ENCODE measurements at places on chromosomes 7 and 10.

DNA sequence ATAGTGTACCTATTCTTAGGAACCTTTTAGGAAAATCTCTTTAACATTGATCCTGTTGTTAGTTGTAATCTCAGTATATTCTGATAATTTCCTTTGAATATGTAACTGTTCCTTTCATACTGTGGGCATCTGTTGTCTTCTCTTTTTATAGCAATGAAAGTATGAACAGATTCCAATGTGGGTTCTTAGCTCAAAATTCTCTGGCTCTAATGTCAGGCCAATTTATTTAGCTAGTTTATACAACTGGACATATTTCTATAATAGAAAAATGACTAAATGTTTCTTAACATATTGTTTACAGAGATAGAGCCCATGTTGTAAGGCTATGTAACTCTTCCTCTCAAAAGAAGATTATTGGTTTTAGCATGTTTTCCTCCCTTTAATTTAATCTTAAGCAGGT, 363.2 kb downstream of the AUTS2 start:
- DNase-seq, result no peak

- DNase-seq, result no peak
These were observed 46.3 kb downstream of the PHYHIPL start for GRCh38 chr10:59222788-59223187.

DNA sequence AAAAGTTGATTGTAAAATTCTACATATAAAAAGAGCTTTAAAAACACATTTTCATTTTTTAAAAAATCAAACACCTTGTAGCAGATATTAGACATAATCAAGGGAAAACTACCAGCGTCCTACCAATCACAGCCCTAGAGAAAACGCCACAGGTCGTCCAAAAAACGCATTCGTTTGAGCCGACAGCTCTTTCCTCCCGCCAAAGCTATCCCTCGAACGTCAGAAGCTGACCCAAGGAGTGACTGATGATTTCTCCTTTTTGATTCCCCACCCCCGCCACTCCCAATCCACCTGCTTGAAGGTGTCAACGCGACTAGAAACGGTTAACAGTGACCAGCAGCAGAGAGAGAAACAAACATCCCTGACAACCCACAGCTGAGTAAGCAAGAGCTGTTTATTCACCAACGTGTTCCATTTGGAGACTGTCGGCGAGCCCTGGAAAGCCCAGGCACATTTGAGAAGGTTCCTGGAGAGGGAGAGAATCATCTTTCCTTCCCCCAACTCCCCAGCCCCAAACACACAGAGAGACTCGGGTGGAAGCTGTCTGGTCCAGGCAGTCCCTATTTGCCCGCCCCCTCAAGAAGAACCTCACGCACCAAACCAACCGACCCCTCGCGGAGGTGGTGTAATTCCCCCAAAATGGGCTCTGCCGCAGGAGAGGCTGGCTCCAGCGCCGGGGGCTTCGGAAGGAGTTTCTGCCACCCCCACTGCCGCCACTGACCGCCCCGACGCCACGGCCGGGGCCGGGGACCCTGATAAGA, 622 bp downstream of the CPEB3 start:
- peak; percentile 10 for DNase-seq

- DNase-seq, result no peak
These were observed 101.8 kb downstream of the EGFR start for GRCh38 chr7:55120501-55121198.

- DNase-seq, result no peak
These were observed 16.8 kb upstream of the GPR15LG start for GRCh38 chr10:84156768-84157167.

DNA sequence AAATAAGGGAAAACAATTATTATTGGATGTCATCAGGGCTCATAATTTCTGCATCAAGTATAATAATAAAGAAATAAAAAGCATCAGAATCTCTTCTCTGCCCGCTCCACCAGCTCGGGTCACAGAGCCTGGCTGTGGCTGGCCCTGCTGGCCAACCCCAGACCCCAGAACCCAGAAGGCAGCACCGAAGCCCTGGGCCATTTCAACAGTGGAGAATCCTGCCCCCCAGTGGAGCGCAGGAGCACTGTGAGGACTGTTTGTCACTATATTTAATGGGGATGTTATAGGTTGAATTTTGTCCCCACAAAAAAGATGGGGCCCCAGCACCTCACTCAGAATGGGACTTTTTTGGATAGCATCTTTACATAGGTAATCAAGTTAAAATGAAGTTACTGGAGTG, 27.3 kb downstream of the DENND11 start:
- DNase-seq, result peak; percentile 47

DNA sequence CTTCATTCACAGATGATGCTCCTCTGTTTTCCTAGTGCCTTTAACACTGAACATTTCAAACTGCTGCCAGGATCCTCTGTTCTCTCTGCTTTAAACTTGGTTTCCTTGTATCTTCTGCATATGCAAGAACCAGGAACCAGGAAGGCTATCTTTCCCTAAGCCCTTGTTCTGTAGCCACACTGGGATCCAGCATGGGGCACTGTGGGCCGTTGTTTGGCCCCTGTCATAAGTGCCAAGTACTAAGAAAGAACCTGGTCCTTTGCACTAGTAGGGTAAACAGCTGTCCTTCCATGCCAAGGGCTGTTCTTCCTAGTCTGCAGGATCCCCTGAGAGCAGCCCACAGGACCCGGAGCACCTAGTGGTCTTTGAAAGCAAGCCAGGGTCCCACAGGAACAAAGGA, 49.0 kb upstream of the TRIM8 start:
- no peak for DNase-seq

DNA sequence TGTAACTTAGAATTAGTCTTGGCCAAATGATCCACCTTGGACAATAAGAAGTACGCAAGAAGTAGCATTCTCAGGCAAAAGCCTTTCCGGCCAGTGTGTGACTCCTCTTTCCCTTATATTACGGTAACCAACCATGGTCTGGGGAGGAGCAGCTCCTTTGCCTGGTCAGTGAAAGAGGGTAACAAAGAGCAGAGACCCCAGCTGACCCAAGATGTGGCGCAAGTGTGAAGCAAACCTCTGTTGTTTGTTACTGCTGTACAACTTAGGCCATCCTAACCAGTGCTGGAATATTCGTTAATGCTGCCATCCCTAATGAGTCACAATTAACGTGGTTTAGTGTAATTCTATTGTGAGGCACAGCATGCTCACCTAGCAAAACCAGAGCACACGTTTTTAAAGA, 44.0 kb downstream of the HIPK2 start:
- no peak for DNase-seq

DNA sequence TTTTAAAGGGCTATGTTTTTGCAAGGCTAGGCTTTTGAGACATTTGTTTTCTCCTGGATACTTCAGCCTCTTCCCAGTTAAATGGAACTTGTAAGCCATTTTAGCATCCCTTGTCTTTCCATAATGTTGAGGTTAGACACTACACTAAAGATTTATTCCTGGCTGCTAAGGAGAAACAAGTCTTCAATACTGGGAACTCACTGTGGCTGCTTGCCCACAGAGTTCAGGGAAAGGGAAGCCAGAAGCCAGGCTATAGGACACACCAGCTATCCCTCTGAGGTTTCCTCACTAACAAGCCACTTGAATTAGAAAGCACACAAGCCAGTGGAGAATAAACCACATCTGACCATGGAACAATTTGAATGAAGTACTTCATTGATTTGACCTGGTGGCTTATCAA, 421.7 kb upstream of the CHRM2 start:
- no peak for DNase-seq

GRCh38 chr7:5278766-5279165, 4.0 kb upstream of the SLC29A4 start:
- no peak for DNase-seq

DNA sequence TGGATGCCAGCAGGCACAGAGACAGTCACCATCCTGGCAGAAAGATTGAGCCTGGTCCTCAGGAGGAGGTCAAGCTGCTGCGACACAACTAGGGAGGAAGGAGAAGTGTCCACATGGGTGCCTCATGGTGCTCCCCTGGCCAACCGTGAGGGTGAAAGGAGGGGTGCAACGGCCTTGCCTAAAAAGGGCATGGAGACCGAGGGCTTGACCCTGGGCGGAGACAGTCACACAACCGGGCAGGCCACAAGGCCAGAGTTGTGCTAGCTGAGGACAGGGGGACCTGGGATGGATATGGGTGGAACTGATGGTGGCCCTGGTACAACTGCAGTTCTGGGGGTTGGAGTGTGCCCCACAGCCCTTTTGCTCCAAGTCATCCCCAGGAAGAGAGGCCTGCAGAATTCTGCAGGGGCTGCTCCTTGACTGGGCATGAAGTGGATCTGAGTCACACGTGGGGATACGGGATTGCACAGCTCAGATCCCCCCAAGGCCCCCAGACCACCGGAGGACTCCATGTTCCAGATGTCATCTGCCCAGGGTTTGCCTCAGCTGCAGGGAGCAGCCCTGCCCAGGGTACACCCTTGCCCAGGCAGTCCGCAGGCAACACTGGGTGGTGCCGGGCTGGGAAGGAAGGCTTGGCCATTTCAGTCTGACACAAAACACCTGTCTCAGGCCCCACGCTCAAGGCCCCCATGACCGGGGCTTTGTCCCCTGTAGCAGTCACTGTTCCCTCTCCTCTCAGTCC, 602.3 kb upstream of the MGMT start:
- no peak for DNase-seq

DNA sequence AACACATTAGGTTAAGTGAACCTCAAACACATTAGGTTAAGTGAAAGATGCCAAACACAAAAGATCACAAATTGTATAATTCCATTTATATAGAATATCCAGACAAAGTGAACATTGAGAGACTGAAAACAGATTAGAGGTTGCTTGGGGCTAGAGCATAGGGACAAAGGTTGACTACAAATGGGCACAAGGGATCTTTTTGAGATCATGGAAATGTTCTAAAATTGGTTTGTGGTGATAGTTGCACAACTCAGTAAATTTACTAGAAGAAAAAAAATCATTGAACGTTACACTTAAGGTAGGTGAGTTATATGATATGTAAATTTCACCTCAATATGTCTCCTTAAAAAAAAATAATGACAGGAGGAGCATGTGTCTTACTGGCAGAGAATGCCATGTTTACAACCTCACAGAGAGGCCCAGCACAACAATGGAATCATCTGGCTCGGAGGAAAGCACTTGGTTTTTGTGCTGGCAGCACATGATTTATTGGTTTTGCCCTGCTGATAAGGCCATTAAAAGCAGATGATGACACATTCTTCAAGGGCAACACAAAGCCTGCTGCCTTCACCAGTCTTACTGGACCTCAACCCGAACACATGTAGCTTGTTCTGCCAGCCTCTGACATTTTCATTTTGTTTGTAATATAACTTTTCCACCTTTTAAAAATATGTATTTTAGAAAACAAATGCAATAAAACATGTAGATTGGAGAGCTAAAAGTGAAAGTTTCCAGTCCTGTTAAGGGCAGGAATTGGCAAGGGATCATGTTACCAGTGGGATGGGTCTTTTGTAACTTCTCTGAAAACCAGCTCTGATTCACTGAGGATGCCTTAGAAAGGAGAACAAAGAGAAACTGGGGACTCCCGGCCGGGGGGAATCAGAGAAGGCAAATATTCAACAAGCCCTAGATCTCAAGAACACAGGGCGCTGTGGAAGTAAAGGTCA, 11.9 kb upstream of the LMOD2 start:
- DNase-seq, result peak; percentile 60

DNA sequence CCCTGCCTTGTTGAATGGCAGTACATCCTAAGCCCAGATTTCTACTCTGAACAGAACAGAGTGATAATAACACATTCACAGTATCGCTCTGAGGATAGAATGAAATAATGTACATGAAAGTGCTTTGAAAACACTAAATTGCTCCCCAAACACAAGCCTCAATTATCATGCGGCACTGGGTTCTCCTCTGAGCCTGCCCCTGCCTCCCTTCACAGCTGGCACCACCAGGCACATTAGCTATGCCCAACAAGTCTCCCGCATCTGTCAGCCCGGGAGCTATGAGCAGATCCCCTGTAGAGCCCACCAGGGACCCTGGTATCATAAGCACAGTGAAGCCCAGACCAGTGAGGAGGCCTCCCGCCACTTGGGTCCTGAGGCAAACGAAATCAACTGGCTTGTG, 405.5 kb downstream of the GRID1 start:
- no peak for DNase-seq

DNA sequence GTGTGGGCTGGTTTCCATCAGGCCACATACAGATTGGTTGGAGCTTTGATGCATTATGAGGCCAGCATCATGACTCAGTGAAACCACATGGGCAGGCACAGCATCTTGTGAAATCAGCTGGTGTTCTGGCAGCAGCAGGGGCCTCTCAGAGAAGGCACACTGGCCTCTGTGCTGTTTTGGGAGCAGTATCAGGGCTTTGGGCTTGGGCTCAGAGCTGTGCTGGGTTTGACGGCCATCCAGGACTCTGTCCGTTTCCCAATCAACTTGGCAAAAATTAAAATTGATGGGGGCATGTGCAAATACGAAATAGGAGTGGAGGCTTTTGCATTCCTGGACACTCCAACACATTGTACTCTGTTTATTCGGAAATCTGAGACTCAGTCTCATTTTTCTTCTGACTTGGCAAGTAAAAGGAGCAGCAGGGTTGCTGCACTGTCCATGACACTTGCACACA, 190.9 kb downstream of the BMPER start:
- DNase-seq, result no peak

- DNase-seq, result no peak
These were observed 99.5 kb downstream of the MKI67 start for GRCh38 chr10:128026615-128027300.

DNA sequence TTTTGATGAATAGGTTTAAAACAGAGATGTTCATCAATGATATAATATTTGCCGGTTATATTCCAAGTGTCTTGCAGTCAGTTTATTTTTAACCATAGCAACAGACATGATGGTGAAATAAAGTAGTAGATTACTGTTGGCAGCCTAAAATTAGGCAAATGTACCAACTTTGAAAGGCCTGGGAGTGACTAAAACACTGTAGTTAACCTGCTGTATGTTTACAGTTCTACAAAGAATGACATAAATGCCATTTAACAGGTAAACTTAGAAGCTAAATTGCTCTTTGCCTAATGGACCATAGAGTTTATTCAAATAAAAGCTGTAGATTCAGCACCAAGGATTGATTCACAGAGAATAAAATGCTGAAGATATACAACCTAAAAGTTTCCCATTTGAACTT, 64.1 kb downstream of the PHTF2 start:
- no peak for DNase-seq

DNA sequence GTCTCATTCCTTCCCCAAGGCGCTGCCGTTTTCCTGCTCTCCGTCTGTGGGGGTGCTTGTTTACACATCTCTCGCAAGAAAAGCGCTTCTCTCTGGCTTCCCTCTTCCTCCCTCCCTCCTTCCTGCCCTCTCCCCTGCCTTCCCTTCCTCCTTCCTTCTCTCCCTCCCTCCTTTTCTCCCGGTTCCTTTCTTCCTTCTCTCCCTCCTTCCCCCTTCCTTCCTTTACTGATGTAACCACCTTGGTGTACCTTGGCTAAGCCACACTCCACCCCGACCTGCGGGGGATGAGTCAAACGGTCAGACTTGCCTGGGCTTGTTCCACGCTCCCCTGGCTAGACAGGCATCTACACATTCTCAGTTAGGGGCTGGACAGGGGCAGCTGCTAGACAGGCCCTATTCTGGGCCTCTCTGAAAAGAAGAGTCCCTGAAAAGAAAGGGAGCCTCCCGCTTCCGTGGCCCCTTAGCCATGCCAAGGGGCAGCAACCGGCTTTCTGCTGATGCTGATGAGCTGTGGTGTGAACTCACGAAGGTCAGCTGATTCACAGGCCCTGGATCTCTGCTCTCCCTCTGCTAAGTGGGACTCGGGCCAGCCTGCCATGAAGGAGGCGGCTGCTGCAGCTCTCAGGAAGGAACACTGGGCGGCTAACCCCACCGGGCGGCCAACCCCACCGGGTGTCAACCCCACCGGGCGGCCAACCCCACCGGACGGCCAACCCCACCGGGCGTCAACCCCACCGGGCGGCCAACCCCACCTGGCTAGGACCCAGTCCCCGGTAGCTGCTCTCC, 216.8 kb downstream of the TCERG1L start:
- no peak for DNase-seq

- no peak for DNase-seq
These were observed 476.5 kb upstream of the IGFBP3 start for GRCh38 chr7:46397591-46397990.

Data from HAP-1 (cell line).